ENCODE measurements at places on chromosomes 3 and 15.

- DNase-seq, result no peak
These were observed 88.3 kb upstream of the MYRIP start for GRCh38 chr3:39721076-39721475.

DNA sequence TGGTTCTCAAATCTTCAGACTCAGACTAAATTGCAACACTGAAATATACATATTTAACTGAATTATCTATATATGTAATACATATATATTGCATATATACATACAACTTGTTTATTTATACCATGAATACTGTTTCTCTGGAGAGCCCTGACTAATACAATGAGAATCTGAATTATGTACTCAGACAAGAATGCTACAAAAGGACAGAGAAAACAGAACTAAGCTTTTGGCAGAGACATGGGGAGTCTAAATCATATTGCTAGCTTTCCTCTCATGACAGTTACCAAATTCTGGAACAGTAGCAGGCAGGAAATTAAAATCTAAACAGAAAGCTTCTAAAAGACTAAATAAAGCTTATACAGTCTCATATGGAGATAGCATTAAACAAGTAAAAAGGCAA lies 142.4 kb upstream of the KCNMB2 start:
- no peak for DNase-seq

- no peak for DNase-seq
These were observed 639.4 kb upstream of the TBL1XR1 start for GRCh38 chr3:177836671-177837070.

DNA sequence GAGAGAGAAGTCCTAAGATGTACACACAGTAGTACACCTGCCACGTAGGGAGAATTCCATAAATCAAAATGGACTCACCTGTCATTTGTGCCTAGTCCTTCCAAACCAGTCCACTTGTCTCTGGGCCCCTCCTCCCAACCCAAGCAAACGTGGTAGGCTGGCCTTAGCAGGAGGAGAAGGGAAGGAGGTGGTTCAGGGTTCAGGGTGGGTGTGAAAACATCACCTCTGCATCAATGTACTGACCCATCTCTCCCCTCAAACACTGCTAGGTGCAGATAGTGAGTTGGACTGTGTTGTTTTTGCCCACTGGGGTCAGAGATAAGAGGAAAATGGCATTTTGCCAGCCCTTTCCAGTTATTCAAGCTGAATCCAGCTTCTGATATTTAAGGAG lies 99.3 kb downstream of the MME start:
- DNase-seq, result no peak

DNA sequence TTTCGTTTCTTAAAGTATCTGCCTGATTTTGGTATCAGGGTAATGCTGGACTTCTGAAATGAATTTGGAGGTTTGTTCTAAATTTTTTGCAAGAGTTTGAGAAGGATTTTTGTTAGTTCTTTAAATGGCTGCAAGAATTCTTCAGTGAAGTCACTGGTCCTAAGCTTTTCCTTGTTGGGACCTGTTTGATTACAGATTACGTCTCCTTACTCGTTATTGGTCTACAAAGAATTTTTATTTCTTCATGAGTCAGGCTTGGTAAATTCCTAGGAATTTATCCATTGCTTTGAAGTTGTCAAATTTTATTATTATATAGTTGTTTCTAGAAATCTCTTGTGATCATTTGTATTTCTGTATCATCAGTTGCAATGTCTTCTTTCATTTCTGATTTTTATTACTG lies 196.0 kb downstream of the DPH6 start:
- DNase-seq, result no peak

- no peak for DNase-seq
These were observed 154.0 kb upstream of the PRICKLE2 start for GRCh38 chr3:64379221-64379620.

DNA sequence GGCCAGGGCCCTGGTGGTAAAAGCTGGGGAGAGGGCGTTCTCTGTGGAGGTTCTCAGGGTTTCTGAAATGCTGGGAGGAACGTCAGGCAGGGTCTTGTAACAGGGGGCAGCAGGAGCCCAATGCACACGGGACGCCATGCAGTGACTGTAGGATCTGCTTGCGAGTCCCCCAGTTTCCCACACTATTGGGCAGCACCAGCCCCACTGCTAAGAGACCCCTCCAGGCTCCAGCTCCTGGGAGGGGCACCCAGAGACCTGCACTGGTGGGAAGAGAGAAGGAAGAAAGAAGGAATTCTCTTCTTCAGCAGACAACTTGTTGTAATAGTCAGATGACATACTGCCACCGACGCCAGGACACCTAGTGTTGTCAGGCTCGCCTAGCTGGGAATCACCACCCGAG lies 55.2 kb upstream of the RNF7 start:
- DNase-seq, result no peak

GRCh38 chr15:38589502-38589901 lies 24.9 kb upstream of the RASGRP1 start:
- DNase-seq, result no peak

- DNase-seq, result no peak
These were observed 176.9 kb downstream of the STAC start for GRCh38 chr3:36557021-36557707.

GRCh38 chr3:13687517-13687943 lies 138.6 kb downstream of the FBLN2 start:
- no peak for DNase-seq

DNA sequence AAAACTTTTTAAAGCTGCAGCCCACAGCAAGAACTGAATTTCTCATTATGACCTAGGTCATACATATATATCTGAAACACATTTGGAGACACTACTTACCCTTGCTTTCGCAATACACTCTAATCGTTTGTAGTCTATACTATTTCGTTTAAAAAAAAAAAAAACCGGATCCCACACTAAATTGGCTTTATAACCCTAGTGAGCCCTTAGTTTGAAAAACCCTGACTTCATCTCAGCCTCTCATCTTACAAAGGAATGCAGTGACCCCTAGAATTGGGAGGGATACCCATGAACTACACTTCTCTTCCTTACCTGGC lies 4.2 kb downstream of the RARRES1 start:
- DNase-seq, result no peak

GRCh38 chr15:40296561-40297230 lies 11.0 kb downstream of the PLCB2 start:
- DNase-seq, result no peak

- no peak for DNase-seq
These were observed 40.0 kb downstream of the MUC4 start for GRCh38 chr3:195771646-195772300.

- no peak for DNase-seq
These were observed 7.1 kb downstream of the EIF4E3 start for GRCh38 chr3:71718072-71718471.

DNA sequence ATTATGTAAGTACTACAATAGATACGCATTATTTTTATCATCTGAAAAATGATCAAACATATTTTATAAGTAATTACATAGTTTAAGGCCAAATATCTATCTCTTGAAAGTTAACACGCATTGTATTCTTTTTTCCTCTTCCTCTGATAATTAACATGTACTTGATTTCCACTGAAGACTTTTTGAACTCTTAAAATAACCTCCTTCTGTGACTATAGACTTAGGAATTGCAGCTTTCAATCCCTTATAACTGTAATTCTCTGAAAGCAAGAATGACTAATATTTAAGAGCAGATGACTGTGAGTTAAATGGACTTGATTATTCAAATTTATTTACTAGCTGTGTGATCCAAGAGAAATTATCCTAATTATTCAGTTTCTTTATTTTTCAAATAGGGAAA lies 730.6 kb upstream of the NECTIN3 start:
- DNase-seq, result no peak

DNA sequence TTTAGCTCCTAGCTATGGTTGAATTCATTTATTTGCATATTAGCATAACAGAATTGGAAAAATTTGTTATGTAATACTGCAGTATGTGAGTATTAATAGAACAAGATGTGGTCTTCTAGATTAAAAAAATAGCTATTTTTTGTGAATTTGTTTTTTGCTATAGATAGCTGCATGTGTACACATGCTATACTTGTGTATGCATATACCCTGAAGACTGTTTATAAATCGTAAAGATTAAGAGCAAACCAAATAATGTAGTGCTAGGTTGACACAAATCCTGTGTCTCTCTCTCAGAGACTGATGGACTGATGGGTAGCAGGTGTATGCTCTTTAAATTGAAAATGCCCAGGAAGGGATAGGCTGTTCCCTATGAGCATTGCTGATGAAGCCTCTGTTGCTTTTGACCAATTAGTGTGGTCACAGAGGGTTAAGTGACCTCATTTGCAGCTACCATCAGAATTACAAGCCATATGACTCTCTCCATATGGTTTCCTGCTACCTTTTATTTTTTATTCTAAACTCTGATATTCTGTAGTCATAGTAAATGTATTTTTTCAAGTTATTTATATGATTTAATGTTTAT lies 9.0 kb downstream of the PLCL2 start:
- DNase-seq, result no peak

DNA sequence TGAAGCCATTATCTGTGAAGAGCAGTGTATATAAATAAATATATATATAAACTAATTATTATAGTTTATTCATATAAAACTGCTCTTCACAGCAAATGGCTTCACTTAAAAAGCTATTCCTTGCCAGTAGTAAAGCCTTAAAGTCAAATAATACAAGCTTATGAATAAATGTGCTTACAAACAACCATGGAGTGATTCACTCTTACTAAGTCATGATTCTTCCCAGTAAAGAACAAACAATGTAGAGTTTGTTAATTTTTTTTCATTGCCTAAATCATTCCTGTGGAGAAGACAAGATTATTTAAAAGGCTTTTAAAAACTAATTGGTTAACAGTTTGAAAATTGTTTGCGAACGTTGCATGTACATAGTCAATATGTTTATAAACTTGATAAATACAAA lies 140.7 kb downstream of the PLCH1 start:
- no peak for DNase-seq

GRCh38 chr3:65582012-65582717 lies 456.6 kb downstream of the MAGI1 start:
- no peak for DNase-seq

Data from stimulated activated CD4-positive, alpha-beta T cell treated with anti-CD3 and anti-CD28 coated beads, Interleukin-2, amount 100 ng/mL, for 4 hours (primary cell).